ENCODE measurements at places on chromosomes 2 and 18. TPM values are rescaled to one million over a fixed set of nuclear protein-coding genes. Genes with fewer than 3 reads are reported as not detected.

SLC35G4 gene
- not detected for polyA plus RNA-seq

GPR55 gene
- not detected for polyA plus RNA-seq

KIAA2012 gene
- not detected for polyA plus RNA-seq

NT5C1B gene
- not detected for polyA plus RNA-seq

C2orf81 gene
- polyA plus RNA-seq: 1.9 TPM

DHRS9 gene
- 0.09 TPM for polyA plus RNA-seq

CROCC2 gene
- polyA plus RNA-seq: not detected

CHRND gene
- polyA plus RNA-seq: not detected
